ENCODE measurements at places on chromosomes 16 and 17.

DNA sequence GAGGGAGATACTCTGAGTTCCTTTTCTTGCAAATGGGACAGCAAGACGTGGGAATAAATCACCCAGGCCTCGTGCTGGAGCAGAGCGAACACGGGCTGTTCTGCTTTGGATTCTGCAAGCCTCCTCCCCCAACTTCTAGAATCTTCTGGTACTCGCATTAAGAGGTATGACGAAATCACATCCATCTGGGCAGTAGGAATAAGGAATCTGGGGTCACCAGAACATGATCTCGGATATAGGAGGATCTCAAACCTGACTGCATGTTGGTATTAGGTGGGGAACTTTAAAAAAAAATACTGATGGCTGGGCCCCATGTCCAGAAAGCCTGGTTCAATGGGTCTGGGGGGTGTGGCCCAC is 49.8 kb upstream of the USP7 start:
- no peak for DNase-seq

DNA sequence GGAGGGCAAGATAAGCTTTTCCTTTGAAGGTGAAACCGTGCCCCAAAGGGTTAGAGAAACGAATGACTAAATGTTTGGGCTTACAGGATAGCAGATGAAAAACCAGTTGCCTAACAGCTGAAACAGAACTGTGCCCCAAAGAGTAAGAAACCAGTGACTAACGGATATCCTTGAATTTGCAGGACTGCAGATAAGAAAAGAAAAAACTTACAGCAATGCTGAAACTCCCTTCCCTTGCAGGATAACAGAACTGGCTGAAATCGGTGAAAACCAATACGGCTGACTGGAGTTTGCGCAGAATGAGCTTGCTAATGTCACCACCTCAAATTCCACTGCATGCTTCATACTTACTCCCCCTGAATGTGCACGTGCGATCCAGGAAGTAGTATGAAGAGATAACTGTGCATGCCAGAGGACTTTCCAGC is 175.2 kb upstream of the NLRP1 start:
- no peak for DNase-seq

- DNase-seq, result no peak
Observed at GRCh38 chr17:77687417-77687816, 271.1 kb upstream of the TNRC6C start.

DNA sequence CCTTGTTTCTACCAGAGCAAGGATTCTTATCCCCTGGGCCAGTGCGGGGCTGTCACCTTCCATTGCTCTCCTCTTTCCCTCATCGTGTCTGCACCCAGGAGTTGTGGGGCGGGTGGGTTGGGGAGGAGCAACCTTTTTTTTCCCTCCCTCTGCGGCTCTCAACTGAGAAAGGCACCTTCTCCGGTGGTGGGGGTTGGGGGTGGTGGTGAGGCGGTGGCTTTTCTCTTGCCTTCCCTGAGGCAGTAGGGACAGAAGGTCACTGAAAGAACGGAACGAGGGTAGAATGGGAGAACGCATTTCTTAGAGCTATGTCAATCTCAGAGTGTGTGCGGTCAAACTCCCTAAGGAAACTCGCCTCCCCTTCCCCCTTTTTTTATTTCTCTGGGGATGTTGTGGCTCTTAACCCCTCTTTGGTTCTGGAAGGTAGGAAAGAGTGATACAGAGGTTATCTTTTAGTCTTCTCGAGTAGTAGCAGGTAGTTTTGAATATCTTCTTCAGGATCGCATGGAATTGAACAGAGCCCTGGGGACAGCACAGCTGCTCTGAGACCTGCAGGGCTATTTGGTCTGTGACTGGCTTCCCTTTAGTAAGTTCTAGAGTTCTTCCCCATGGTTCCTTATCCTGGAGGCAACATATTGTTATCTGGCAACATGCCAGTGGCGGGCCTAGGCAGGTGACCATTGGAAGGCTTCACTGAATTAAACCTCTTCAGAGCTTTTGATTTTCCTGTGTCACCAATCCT is 994 bp downstream of the CLTC start:
- DNase-seq, result peak; percentile 29

- no peak for DNase-seq
Observed at GRCh38 chr16:13781575-13782338, 138.2 kb upstream of the ERCC4 start.

DNA sequence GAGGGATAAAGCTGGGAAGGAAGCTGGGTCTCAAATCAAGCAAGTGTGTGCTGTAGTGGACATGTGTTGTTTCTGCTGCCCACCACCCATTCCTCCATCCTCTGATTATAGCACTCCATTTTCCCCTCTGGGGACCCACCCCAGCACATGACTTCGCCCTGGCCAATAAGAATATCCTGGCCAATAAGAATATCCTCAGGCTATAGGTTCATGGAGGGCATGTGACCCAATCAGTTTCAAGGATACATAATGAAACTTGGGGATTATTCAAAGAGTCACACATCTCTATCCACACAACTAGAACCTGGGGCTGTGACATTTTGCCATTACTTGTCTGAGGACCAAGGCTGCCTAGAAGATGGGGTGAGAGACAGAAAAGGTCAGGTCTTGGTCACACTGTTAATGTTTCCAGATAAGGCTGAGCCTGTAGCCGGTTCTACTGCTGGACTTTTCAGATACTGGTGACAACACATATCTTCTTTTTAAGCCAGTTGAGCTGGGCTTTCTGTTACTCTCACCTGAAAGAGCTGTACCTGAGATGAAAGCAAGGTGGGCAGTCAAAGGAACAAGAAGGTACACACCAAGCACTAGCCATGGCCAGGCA is 33.7 kb downstream of the MYO18A start:
- no peak for DNase-seq

DNA sequence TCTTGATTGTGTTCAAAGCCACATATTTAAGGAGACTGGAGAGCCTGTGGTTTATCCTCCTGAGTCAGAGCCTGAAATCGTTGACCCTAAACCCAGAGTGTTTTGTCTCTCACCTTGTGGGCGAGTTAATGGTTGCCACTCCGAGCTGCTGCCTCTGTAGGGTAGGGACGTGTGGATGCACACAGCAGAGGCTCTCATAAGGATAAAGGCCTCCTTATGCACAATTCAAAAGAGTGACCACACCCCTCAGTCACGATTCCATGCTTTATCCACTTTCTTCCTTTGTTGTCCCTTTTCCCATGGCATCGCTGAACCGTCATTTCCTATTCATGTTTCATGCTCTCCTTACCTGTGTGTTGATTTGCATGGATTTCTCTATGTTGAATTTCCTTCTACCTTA is 805.0 kb upstream of the RBFOX1 start:
- DNase-seq, result no peak

- peak; percentile 97 for DNase-seq
Observed at GRCh38 chr16:89115216-89115861, 21.7 kb downstream of the ACSF3 start.

DNA sequence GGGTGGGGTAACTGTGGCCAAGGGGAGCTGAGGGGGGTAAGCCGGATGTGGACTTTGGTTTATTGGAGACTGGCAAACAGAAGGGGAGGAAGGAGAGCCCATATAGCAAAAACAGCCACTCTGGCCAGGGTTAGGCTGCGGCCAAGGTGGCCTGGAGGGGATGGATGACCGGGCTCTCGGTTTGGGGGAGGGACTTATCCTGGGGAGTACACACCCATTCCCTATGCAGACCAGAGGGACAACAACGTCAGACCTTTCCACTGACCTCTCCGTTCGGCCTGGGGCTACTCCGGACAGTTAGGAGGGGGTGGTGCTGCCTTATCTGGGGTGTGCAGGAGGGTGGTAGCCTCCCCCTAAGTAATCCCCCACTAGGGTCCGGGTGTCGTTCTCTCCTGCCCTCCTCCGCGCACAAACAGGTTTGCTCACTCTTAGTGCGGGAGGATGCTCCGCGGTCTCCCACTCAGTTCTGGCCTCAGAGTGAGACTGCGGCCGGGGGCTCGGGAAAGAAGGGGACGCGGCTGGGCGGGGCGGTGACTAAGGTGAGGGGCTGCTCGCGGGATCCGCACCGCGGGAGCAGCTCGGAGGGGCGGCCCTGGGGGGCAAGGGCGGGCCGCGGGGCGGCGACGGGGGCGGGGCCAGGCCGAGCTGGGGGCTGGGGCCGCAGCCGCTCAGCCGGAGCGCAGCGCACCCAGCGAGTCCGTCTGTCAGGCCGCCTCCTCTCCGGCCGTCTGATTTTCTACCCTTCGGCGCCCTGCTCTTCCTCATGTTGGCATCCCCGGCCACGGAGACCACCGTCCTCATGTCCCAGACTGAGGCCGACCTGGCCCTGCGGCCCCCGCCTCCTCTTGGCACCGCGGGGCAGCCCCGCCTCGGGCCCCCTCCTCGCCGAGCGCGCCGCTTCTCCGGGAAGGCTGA is at the start of gene WNK4:
Gene WNK4, plus strand, starts transcription at position 675 of the 915 bp plus-strand sequence. Its CDS starts 89 bp downstream, at position 764.
- DNase-seq, result no peak

- DNase-seq, result no peak
Observed at GRCh38 chr16:57472665-57473060, 10.2 kb downstream of the POLR2C start.

GRCh38 chr17:74733365-74734122 is 3.5 kb upstream of the RAB37 start:
- DNase-seq, result no peak

DNA sequence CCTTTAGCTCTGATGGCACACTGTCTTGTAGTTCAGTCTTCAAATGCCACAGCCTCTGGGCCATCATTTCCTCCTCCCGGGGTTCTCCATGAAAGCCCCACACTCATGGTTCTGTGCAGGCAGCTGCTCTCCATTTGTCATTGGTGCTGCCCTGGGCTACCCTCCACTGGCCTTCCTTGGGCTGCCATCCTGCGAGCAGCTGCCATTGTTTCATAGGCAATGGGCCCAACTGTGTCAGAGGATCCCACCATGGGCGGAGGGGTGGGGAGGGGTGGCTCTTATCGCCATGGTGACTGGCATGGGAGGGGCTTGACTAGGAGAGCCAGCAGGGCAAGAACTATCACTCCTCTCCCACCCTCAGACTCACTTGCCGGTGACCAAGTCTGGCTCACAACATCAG is 38.6 kb upstream of the BRD7 start:
- DNase-seq, result no peak

DNA sequence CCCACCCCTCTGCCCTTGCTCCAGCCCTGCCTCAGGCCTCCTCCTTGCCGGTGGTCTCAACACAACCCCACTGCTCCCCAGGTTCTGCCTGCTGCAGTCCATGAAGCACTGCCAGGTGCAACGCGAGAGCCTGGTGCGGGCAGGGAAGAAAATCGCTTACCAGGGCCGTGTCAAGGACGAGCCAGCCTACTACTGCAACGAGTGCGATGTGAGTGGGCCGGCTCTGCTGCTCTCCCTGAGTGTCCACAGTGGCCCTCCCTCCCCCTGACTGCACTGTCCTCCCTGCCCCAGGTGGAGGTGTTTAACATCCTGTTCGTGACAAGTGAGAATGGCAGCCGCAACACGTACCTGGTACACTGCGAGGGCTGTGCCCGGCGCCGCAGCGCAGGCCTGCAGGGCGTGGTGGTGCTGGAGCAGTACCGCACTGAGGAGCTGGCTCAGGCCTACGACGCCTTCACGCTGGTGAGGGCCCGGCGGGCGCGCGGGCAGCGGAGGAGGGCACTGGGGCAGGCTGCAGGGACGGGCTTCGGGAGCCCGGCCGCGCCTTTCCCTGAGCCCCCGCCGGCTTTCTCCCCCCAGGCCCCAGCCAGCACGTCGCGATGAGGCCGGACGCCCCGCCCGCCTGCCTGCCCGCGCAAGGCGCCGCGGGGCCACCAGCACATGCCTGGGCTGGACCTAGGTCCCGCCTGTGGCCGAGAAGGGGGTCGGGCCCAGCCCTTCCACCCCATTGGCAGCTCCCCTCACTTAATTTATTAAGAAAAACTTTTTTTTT is 1.8 kb upstream of the TMEM88 start:
- no peak for DNase-seq

GRCh38 chr16:49537924-49538459 is 164.4 kb downstream of the C16orf78 start:
- DNase-seq, result no peak

GRCh38 chr17:34728771-34729310 is 149.5 kb downstream of the TMEM132E start:
- DNase-seq, result no peak

- DNase-seq, result no peak
Observed at GRCh38 chr17:72173499-72174116, 52.8 kb downstream of the SOX9 start.

GRCh38 chr17:34126965-34127364 is 128.1 kb upstream of the CCL2 start:
- DNase-seq, result no peak

- DNase-seq, result no peak
Observed at GRCh38 chr17:46045639-46046038, 46.6 kb downstream of the STH start.

- DNase-seq, result no peak
Observed at GRCh38 chr17:309361-309888, 43.2 kb downstream of the RPH3AL start.

- DNase-seq, result no peak
Observed at GRCh38 chr16:79184464-79185030, 416.0 kb downstream of the MAF start.

DNA sequence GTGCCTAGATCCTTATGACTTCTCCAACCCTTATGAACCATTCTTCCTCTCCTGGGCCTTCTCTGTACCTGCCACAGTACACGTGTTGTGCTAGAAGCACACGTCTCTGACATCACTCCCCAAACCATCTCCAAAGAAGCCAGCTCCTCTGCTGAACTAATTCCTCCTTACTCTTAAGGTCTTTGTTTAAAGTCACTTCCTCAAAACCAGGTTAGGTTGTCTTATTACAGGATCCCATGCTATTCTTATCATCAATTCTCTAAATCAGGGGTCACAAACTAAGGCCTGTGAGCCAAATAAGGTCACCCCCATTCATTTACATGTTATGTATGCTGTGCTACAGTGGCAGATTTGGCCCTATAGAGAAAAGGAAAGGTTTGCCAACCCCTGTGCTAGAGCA is 4.0 kb downstream of the SUPT6H start:
- no peak for DNase-seq

DNA sequence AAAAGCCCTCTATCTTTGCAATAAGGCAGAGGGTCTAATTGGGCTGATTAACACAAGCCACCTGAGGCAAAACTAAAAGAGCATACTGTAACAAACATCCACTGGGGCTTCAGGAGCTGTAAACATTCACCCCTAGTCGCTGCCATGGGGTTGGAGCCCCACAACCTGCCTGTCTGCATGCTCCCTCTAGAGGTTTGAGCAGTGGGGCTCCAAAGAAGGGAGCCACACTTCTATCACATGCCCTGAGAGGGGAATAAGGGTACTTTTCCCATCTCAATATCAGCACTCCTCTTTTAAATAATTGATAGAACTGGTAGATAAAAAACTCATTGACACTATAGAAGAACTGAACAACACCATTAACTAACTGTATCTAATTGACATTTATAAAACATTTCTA is 130.1 kb upstream of the COX10 start:
- no peak for DNase-seq

GRCh38 chr17:39765175-39765574 is 27.4 kb downstream of the GRB7 start:
- DNase-seq, result no peak

GRCh38 chr17:75266316-75267152 is 4.5 kb downstream of the MIF4GD start:
- no peak for DNase-seq

All from stimulated activated naive CD4-positive, alpha-beta T cell (primary cell).